NCI-H146 (cell line): ENCODE measurements at places on chromosomes 2 and 18.

- DNase-seq = no peak
Measured at GRCh38 chr2:152352616-152353015, 17.6 kb downstream of the FMNL2 start.

DNA sequence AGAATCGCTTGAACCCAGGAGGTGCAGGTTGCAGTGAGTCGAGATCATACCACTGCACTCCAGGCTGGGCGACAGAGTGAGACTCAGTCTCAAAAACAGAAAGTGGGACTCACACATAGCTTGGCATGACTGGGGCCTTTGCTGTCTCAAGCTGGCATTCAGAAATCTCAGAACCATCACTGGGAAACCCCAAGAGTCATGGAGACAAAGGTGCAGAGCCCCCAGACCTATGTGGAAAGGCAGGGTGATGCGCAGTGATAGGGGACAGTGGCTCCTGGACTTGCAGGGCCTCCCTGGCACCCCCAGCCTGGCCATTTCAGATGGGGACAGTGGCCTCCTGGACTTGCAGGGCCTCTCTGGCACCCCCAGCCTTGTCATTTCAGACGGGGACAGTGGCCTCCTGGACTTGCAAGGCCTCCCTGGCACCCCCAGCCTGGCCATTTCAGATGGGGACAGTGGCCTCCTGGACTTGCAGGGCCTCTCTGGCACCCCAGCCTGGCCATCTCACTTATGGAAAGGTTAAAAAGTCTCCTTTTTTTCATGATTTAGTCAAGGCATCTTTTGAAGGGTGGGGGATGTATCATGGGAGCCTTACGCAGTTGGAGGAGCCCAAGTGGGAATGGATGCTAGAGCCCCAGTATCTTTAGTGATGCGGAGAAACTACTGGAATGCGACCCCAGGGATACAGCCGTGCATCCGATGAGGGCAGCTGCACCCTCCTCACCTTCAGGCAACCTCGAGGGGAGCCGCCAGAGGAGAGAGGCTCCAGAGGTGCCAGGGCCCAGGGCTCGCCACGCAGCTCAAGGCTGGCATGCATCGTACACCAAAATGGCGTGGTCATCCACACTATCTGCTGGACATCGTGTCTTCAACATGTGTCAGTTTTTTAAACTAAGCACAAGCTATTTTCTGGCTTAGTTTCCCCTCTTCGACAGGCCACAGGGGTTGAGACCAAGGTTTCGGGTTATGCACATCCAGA is 30.5 kb downstream of the ZNF516 start:
- no peak for DNase-seq

DNA sequence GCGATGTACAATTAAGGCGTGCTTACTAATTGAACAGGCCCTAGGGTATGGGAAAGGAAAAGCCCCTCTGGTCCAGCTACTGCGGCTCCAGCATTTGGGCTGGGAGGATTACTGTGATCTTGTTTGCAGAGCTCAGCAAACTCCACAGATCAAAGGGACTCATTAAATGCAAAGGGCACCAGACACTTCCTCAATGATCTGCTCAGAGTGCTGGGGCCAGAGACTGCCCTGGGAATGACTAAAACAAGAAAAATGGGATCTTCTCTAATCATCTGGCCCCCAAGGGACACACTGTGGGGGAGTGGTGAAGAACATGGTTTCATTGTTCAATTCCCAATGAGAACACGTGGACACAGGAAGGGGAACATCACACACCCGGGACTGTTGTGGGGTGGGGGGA is 85.0 kb downstream of the MARCHF4 start:
- DNase-seq = no peak

- DNase-seq = no peak
Measured at GRCh38 chr2:205001300-205001966, 456.2 kb downstream of the PARD3B start.

GRCh38 chr2:192416060-192416459 is 221.3 kb upstream of the TMEFF2 start:
- no peak for DNase-seq

GRCh38 chr2:223465793-223466192 is 136.4 kb downstream of the SCG2 start:
- DNase-seq = no peak

GRCh38 chr2:162826921-162827320 is 11.6 kb downstream of the KCNH7 start:
- no peak for DNase-seq

DNA sequence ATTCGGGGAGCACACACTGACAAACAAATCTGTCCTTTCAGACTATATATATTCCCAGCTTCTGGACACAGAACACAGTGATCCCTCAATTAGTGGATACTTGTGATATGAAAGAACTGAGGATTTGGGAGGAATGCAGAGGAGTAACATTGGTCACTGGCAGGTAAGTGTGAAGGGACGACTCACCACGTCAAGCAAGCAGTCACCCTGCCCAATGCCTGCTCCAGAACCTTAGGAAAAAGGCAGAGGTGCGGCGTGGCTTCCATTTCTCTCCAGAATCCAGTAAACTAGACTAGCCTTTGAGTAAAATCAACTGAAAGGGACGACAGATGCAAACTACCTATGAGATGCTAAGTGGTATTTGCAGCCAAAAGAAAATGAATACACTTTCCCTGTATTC is 1.1 kb downstream of the CCDC93 start:
- no peak for DNase-seq

DNA sequence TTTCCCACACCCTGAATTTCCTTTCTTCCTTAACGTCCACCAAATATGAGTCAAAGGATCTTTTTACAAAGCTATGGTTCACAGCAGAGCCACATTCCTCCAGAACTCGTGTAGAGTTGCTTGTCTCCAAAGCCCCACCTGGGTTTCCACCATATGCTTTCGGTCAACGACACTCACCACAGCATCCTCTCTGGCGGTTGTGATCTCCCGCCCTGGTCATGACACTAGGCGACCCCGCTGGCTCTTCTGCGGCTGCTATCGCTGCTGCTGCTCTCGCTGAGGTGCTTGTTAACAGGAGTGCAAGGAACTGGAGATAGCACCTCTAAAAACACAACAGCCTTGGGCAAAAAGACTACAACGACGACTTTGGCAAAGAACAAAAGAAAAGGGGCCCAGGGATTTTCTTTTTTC is 340 bp downstream of the SLC40A1 start:
- peak; percentile 55 for DNase-seq

GRCh38 chr18:71995904-71996465 is 548.2 kb downstream of the CBLN2 start:
- DNase-seq = no peak

- no peak for DNase-seq
Measured at GRCh38 chr2:193523662-193524061, 1328.9 kb upstream of the TMEFF2 start.

GRCh38 chr2:236261452-236261851 is 2.8 kb downstream of the ASB18 start:
- DNase-seq = no peak

- no peak for DNase-seq
Measured at GRCh38 chr18:22734791-22735627, 198.1 kb upstream of the RBBP8 start.

DNA sequence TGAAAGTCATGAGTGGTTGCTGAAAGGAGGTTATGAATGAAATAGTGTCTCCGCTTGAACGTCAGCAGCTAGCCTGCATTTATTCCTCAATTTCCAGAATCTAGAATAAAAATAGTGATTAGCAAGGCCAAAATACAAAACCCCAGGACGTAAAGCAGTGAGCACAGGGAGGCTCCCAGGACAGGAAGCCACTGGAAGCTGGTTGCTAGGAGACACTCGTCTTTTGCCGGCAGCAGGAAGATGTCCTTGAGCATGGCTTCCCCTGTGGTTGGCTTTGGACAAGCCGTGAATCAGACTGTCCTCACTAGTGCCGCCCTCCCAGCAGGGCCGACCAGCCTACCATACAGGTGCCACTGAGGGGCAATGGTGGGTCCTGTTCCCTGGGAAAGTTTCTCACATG is 374.4 kb downstream of the MTX2 start:
- peak; percentile 82 for DNase-seq

- DNase-seq = peak; percentile 84
Measured at GRCh38 chr18:62325806-62326645, 916 bp downstream of the TNFRSF11A start.

- DNase-seq = no peak
Measured at GRCh38 chr18:77323640-77324299, 74.1 kb downstream of the GALR1 start.

- DNase-seq = no peak
Measured at GRCh38 chr2:170822290-170823087, 5.8 kb downstream of the GAD1 start.

GRCh38 chr2:173271135-173271534 is 83.5 kb upstream of the CDCA7 start:
- DNase-seq = no peak

DNA sequence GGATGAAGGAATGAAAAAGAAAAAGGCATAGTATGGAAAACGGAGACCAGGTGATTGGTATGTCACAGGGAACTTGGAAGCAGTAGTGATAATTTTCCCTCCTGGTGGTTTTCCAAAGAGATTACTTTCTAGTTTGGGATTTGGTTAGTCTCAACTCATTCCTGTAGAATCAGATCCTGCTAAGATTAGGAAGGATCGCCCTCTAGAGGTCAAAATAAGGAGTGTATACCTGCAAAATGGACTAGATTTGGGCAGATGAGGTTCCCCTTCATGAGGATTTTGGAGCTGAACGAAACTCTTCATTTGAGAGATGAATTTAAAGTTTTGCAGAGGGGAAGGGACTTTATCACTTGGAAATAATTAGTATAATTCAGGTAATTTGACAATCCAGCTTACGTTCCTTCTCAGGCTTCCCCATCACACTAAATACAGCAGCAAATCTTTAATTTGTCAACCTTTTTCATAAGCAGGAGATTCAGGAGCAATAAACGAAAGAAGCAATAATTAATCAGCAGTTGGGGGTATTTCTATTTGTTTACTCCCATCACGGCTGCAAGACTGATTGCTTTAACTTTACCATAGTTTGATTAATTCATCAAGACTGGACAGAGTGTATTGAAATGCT is 65.2 kb downstream of the CCDC195 start:
- DNase-seq = peak; percentile 27

DNA sequence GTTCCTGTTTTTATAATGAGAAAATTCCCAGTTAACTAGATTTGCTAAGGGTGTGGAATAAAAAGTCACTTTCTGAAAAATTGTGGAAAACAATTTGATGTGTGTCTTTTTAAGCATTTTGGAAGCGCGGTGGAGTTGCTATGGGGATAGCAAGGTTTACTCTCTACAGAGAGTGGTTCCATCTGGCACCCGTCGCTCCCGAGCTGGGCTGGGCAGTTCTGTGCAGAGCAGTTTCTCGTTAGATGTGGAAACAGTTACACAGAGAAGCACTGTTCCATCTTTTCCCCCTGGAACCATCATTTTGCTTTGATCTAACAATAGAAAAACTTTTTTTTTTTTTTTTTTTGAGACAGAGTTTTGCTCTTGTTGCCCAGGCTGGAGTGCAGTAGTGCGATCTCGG is 17.4 kb downstream of the LDLRAD4 start:
- DNase-seq = no peak

GRCh38 chr2:1147873-1148612 is 197.4 kb downstream of the SNTG2 start:
- DNase-seq = no peak

DNA sequence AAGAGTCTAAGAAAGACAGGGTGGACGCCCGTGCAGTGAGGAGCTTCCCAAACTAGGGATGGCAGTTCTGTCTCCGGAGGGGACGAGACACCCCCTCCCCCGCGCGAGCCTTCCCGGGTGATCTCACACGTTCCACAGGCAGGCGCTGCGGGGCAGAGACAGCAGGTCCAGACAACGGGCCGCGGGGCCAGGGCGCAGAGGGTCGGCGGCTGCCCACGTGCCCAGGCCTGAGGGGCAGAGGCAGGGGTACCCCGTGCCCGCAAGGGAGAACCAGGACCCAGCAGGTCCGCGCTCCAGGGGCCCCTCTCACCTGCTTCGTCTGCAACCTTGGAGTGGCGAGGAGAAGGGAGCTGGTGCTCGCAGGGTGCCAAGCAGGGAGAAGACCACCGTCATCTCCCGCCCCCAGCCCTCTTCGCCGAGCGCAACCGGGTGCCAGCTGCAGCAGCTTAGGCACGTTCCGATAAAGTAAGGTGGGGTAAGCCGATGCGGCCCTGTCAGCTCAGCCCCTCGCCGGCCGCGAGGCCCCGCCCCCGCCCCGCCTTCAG is at the start of gene GPR155:
TSS of gene GPR155 (minus strand) at position 467 of the 545 bp plus-strand sequence. CDS start 5,073 bp downstream, outside the sequence.
- peak; percentile 23 for DNase-seq

DNA sequence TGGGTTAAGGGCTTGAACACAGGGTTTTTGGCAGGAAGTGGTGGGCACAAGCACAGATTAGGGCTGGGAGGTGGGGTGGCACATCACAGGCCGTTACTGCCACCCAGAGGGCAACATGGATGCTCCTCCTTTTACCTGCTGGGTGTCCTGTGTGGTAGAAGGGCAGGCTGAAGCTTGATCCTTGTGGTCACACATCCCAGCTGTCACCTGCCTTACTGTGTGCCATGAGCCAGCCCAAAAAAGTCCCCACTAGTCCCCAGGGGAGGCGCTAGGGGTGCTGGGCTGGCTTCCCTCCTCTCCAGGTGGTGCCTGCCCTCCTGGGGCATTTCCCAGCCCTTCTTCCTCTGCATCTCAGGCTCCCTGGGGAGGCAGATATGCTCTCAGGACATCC is 50.5 kb upstream of the ALPP start:
- no peak for DNase-seq

DNA sequence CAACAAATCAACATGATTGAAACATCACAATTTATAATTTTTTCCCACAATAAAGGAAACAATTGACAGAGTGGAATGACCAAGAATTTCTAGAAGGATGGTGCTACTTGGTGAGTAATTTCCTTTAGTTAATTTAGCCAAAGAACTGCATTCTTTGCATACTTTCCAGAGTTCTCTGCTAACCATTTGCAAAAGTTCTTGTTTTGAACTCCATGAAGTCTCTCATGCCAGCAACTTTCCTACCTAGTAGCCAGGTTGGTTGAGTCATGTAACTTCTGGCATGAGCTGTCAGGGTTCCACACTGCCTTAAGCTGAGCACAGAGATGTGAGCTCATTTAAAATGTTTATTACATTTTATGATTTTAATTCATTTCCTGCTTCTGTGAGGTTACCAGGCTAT is 539.6 kb downstream of the PID1 start:
- no peak for DNase-seq

GRCh38 chr2:29398384-29399237 is 283.4 kb downstream of the CLIP4 start:
- no peak for DNase-seq

- peak; percentile 80 for DNase-seq
Measured at GRCh38 chr2:237879058-237879430, 19.6 kb downstream of the RAMP1 start.
